ENCODE measurements at places on chromosomes 3 and 15.

- no peak for DNase-seq
These were observed 3.9 kb downstream of the PPARG start for GRCh38 chr3:12292770-12293169.

DNA sequence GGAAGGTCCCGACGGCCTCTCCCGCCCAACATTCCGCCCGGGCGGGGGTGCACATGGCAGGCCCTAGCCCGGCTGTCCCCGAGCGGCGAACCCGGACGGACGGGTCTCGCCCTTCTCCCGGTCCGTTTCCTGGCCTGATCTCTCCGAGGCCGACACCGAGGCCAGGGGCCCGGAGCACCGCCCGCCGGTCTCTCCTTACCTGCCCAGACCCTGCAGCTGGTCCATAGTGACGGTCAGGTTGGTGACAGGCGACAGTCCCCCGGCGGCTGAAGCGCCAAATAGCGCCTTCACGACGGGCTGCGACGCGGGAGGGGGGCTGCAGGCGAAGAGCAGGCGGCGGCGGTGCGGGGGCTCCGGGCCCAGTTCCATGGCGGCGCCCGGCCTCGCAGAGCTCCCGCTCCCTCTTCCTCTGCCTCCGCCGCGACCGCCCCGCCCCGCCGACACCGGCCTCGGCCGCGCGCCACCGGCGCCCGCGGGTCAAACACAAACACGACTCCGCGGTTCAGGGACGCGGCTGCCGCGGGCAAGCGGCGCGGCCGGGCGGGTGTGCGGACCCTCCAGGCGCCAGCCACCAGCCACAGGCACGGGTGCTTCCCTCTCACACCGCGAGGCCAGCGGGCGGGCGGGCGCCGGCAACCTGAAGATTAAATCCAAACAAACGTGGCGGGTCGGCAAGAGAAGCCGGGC, 495 bp downstream of the CDC25A start:
- no peak for DNase-seq

DNA sequence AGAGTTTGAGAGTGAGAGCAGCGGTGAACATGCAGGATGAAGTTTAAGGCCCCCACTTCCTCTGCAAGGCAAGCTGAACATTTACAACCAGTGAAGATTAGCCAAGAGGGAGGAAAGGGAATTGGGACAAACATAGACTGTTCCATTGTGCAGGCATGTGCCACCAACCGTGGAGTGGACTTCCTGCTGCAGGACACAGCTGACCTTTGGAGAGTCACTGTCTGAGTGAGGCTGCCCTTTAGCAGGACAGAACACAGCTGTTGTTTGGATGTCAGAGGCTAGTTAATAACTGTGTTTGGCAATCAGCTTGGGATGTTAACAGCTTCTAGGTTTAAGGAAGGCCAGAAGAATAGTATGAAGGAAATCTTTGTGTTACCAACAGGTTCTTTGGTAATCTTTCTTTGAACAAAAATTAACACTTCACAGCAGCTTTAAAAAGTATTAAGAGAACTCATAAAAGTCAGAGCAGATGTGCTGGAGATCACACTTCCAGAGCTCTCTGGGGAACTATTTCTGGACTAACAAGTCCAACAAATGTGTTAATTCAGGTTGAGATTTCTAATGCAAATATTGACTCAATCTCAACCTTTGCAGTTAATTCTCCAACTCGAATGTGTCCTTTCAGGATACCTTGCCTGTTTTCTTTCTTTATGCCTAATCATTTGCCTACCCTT, 31.4 kb downstream of the CTDSPL start:
- no peak for DNase-seq

DNA sequence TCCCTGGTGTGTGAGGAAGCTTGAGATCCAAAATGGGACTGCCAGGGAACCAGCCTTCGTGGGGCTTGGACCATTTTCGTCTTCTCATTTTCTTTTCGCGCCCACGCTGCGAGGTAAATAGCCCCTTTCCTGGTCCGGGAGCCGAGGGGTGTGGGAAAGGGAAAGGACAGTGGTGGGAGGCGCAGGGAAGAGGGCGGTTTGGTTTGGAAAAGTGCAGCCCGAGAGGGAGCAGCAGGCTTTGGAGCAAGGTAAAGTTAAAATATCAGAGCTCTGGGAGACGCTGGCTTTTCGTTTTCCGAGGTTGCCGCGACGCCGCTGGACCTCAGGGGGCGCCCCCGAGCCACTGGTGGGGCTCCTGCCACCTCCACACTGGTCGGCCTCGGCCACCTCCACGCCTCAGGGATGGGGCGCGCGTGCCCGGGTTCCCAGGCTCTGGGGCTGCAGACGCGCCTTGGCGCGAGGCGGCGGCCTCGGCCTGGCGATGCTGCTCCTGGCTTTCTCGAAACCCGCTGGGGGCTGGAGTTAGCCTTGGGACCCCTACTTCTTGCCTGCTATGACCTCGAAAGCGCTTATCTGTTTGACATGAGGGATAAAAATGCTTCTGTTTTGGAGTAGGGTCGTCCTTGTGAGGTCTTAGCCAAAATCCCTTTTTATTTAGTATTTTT, 3.2 kb downstream of the PTPRG start:
- no peak for DNase-seq

GRCh38 chr3:3232251-3232650, 52.8 kb upstream of the CRBN start:
- DNase-seq = no peak

GRCh38 chr3:14154895-14155440, 23.4 kb downstream of the XPC start:
- no peak for DNase-seq

DNA sequence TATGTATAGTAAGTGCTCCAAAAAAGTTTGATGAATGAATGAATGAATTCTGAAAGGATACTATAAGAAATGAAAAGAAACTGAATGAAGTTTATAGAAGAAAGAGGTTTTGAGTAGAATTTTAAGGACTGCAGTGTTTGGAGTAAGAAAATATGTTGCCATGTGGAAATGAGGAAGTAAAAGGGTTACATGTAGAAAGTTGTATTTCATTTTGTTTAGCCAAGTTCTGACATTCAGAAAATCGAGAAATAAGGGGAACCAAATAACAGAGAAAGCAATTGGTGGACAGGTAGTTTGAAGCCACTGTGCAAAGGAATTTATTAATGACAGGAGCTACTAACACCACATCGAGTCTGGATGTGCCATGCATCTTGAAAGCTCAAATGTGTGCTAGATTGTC, 200.7 kb downstream of the SATB1 start:
- no peak for DNase-seq

DNA sequence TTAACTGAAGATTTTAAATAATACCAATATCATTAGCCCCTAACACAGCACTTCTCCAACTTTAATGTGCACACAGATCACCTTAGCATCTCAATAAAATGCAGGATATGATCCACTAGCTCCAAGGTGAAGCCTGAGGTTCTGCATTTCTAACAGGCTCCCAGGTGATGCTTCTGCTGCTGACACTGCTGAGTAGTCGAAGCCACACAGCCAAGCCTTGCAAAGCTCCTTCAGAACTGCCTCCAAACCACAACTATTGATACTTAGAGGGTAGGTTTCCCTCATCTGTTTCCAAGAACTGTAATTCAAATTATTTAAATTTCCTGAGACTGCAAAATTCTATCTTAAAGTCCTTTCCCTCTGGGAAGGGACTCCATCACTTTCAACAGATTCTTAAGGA, 3.9 kb downstream of the RIOX2 start:
- no peak for DNase-seq

DNA sequence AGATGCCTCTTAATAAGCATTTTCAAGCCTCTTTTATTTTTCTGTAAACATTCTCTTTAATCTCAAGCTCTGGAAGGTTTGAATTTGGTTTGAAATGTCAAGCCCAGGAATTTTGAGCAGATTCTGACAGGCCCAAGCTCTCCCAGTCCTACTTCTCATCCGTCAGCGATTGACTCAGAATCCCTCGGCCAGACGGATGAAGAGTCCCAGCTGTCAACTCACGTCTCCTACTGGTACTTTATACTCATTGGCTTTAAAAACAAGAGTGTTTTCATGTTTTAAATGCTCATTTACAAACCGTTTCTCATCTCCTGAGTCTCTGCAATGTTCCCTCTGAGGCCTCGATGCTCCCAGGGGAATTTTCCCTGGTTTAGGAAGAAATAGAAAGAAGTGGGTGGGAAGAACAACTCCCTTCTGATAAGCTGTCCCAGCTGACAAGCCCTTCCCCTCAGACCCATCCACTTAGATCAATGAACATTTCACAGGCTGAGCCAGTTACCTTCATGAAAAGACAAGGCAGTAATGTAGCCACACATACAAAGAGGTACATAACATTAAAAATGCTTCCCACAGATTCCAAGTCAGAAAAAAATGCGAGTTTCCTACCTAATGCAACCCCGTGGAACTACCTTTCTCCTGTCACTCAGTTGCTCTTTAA, 478.2 kb upstream of the DPH6 start:
- DNase-seq = no peak
